B cell (primary cell): ENCODE measurements at places on chromosomes 11 and 22.

- DNase-seq = peak; percentile 88
These were observed 14.8 kb downstream of the PLEKHB1 start for GRCh38 chr11:73661035-73661628.

- no peak for DNase-seq
These were observed 14.3 kb downstream of the NCAM1 start for GRCh38 chr11:112975493-112975892.

DNA sequence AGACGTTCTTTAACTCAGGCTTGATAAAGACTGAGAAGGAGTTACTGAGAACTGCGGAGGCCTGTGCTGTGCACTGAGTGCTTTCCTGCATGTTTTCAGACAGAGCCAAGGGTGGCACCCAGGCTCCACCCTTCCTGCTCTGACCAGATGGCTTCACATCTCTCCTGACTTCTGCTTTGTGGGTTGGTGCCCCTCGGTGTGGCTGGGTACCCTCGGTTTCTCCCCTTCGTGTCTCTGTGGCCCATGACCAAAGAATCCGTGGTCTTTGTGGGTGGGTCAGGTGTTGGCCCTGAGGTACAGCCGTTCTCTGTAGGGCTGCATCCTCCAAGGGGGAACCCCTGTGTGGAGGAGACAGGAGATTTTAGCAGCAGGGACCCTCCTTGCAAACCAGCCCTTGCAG, 34.3 kb downstream of the GRIK4 start:
- peak; percentile 60 for DNase-seq

- DNase-seq = peak; percentile 25
These were observed 827 bp downstream of the PHF21B start for GRCh38 chr22:45008751-45009605.

DNA sequence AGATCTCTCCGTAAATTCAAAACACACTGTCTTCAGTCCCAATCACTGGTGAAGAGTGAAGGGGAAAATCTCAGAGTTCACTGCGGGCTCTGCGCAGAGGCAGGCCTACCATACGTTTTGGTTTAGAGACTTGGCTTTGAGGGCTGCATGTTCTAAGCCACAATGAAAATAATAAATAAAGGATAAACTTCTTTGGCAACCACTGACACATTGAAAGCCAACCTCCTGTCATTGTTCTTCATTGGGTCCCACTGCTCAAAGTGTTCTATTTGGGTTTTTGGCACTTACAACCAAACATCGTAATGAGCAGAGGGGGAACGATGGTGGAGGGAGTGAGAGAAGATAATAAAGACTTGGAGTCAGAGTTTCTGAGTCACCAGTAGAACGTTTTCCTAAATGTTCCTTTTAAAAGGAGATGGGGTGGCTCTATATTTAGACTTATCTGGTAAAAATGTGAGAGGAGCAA, 472.9 kb downstream of the SOX6 start:
- DNase-seq = no peak

- DNase-seq = peak; percentile 36
These were observed 1.2 kb downstream of the TSPAN32 start for GRCh38 chr11:2302896-2303626.
